ENCODE measurements at places on chromosomes 5 and 9.

DNA sequence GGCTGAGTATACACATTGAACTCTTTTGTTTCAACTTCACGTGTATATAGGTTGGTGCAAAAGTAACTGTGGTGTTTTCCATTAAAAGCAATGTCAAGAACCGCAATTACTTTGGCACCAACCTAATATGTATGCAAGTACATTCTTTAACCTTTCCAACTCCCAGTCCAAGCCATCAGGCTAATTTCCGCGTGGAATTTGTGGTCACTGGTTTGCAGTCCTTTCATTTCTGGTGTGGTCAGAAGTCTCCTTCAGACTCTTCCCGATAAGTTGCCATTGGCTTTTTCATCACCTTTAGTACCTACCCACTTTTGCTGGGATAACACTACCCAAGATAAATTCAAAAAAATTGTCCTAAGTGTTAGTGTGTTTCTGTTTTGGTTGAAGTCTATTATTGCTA lies 84.0 kb downstream of the RGS3 start:
- no peak for DNase-seq

DNA sequence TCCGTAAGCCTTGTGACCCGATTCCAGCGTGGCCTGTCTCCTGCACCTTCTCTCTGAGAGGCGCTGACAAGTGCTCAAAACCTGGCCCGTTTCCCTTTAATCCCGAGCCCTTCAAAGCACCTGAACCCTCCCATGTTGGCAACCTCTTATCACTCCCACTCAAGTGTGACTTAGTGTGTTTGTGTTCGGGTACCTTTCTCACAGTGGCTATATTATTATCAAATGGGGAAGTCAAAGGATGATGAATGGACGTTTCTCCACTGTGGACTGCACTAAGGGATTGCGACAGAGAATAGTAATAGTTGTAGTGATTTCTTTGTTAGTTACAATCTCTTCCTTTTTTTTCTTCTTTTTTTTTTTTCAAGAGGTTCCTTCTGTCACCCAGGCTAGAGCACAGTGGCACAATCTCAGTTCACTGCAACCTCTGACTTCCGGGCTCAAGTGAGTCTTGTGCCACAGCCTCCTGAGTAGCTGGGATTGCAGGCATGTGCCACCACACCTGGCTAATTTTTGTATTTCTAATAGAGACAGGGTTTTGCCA lies 65.4 kb upstream of the TNFSF8 start:
- DNase-seq = no peak

DNA sequence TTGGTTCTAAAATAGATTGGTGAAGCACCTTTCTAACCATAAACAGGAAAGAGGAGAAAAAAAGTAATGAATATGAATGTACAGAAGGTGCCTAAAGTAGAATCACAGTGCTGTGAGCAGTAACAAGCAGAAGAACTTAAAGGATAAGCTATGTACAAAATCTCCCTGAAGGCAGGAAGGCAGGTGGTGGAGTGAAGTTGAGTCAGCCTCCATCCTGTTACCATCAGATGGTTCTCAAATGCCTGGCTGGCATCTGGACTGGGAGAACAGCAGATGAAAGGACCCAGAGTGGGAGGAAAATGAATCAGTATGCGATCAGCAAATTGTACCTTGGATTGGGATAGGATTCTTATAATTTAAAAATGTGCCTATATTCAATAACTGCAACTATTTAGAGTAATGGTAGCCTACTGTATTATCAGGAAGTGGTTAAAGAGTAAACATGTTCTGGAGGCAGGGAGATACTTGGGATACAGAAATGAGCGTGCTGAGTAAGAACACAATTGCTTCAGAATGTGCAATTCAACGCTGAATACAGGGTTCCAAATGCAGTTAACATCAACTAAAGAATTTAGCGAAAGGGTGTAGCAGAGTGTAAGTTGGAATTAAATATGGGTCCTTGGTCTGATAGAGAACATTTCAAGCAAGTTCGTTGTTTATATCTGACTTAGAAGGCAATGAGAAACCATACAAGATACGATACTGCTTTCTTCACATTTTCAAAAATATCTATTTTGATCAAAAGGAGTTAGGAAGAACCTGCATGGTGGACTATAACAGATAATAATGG lies 21.1 kb upstream of the FER start:
- no peak for DNase-seq

GRCh38 chr9:75541734-75542133 lies 348.7 kb upstream of the PCSK5 start:
- DNase-seq = no peak

DNA sequence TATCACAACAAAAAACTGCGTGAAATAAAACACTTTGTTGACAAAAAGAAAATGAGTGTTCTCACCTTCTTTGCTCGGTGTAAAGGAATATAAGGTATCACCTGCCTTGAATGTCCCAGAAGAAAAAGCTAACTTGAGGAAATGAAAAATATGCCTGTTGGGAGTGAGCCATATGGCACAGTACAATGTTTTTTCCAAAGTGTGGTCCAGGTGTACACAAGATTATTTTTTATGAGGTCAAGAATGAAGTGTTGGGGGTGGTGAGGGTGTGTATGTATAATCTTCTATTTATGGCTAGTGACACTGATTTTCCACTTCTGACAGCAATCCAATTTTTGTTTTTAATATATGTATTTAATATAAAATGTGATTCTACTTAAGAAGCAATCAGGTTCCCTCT lies 134.4 kb downstream of the RFX3 start:
- DNase-seq = no peak

GRCh38 chr5:171418982-171419687 lies at the start of gene FGF18:
FGF18 (plus strand) TSS chr5:171419647; CDS start chr5:171420200, 553 bp downstream.
- DNase-seq = no peak

GRCh38 chr5:127621601-127622325 lies 27.1 kb upstream of the CTXN3 start:
- DNase-seq = no peak

DNA sequence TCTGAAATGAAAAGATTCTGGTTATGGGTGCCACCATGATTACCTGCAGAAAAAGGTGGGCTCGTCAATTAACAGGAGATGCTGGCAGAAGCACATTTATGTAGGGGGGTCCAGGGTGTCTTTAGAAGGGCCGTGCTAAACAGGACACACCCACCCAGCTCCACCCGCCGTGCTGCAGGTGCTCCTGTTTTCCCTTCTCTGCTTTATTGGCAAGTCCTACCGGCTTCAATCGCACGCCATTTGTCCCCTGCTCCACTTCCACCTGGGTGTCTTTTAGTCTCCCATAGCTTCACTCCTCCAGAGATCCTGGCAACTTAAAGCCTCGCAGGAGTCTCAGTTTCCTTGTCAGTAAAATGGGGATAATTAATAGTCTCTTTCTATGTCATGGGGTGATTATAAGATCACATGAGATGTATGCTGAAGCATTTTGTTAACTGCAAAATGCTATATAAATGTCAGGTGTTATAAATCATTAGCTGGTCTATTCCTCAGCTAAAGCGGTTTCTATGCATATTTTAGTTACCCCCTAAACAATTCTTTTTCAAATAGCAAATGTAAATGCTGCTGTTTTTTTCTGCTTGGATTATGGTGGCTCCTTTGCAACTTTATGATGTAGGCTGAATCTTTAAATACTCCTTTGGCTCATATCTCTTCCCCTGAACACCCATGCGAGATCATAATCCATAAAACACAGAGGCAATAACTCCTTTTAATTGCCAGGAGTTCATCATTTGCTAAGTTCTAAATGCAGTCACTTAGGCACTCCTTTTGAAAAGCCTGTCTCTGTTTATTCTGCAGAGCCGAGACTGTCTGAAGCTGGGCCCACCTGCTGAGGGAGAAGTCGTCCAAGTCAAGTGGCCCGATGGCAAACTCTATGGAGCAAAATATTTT lies 406.9 kb downstream of the KDM4C start:
- no peak for DNase-seq

GRCh38 chr5:37807621-37808301 lies 32.1 kb downstream of the GDNF start:
- no peak for DNase-seq

- DNase-seq = no peak
Observed at GRCh38 chr5:8114597-8115266, 245.8 kb downstream of the MTRR start.

DNA sequence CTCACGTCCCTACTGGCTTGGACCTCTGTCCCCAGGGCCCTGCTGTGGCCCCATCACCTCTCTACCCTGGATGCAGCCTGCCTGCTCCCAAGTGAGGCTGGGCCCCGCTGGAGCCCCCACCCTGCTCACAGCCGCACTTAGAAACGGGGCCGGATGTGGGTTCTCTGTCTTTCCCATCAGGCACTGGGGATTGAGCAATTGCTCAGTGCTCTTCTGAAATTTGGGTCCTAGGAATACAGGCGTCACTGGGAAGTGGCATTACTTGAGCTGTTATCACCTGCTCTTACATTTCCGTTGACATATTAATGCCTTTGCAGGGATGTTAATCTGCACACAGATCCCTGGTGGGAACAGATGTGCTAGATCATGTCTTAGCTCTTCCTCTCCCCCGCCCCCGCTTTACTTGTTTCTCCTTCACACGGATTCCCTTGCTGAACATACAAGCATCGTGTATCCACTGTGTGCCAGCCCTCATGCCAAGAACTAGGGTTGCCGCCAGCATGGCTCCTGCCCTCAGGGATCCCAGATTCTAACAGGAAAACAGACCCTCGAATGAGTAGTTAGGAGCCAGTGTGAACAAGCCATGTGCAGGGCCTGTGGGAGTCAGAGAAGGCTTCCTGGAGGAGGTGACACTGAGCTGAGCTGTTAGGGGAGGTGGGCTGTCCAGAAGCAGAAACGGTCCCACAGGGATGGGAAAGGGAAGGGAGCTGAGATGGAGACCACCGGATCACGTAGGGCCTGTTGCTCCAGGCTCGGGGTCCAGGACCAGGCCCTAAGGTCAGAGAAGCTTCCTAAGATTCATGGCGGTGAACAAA lies 65.1 kb downstream of the NEK6 start:
- DNase-seq = no peak

DNA sequence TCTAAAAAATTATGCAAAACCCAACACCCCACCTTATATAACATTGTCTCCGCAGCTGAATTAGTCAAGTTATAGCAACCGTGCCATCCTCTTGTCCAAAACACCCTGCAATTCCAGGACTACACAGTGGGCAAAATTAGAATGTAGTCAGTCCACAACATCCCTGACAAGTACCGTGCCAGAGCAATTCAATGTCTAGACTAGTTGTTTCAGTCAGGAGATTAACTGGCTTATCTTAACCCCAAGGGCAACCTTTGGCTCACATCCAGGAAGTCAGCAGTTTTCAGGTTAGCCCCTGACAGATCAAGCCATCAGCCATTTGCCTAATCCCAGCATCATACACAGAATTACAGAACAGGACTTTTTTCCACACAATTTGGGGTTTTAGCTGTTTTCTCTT lies 240.8 kb upstream of the TMEM161B start:
- no peak for DNase-seq

DNA sequence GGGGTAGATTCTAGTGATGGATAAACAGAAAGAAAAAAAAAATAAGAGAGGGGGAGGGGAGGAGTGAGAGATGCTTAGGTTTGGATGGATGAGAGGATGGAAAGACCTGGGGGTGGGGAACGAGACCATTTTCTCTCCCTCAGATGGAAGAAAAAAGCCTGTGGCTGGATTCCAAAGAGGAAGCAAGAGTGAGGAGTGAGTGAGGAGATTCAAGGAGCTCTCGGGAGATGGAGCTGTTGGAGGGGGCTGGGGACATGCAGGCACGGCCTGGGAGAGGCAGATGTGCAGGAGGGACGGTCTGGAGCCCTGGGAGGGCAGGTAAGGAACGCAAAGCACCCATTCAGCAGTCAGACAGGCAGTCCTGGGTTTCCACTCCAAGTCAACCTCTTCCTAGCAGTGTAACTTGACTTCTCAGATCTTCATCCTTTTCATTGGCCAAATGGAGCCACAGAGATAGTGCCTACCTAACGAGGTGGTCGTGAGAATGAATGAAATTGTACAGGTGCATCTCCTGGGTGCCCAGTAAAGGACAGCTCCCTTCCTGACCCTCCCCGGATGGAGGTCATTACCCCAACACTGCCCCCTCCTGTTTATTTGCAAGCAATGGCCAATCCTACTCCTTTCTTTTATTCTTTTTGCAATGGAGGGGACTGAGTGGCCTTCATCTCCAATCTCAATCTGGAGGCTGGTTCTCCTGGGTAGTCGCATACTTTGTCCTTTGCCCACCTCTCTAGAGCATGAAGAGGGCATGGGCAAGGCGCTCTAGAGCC lies 52.2 kb downstream of the PCDH1 start:
- DNase-seq = no peak

- no peak for DNase-seq
Observed at GRCh38 chr9:137423514-137424291, 510 bp downstream of the NOXA1 start.

- no peak for DNase-seq
Observed at GRCh38 chr9:68974431-68974830, 39.5 kb downstream of the PRKACG start.

- no peak for DNase-seq
Observed at GRCh38 chr5:75040973-75041372, 11.4 kb downstream of the GCNT4 start.

- DNase-seq = no peak
Observed at GRCh38 chr9:126417043-126417442, 90.4 kb downstream of the MVB12B start.

GRCh38 chr9:129888293-129889121 lies 53.2 kb downstream of the USP20 start:
- DNase-seq = no peak

DNA sequence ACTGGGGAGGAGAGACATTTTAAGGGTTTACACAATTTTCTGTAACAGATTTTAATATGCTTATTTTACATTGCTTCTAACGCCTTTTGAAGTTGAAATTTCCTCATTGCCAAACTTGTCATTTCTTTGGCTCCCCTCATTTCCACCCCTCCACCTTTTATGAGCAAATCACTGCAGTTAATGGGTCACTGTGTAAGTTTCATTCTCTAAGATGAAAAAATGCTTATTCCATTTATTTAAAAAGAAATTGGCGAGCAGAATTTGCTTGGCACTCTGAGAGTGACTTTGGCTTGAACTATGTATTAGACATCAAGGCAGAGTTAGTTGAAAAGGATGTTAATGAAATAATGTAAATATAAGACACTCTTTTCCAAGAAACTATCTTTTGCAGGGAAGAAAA lies 66.6 kb downstream of the ITGA1 start:
- DNase-seq = no peak

- no peak for DNase-seq
Observed at GRCh38 chr5:4942831-4943178, 197.3 kb upstream of the ADAMTS16 start.
